M059J (cell line): ENCODE measurements at places on chromosomes 6 and 20.

GRCh38 chr20:34385464-34385863 lies 22.4 kb downstream of the ITCH start:
- DNase-seq = no peak

GRCh38 chr6:82144852-82145340 lies 102.6 kb downstream of the IBTK start:
- DNase-seq = peak; percentile 98

- peak; percentile 92 for DNase-seq
These were observed 8.3 kb upstream of the PRND start for GRCh38 chr20:4713401-4713800.

DNA sequence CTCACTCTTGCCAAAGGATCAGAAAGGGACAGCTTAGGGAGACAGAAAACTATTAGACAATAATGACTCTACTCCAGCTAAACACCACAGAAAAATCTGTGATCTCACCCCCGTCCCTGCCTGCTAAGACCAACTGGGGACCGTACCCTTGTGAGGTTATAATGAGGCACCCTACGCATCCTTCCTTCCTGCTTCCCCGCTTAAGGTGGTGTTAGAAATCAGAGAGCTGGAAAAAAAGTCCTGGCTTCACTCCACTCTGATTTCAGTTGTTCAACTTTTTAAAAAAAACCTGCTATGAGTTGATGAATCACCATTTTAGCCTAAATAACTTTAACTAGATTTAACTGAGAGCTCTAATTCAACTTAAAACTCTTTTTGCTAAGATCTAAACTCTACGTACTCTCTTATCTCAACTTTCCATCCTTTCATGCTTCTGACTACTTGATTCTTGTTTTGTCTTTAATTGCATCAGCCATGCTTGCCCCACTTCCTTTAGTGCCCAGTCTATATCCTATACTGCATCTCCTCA lies 35.8 kb upstream of the TMEM14A start:
- no peak for DNase-seq
